ENCODE measurements at places on chromosomes 7 and 10.
A peak's percentile ranks its signal among the peaks of the same experiment; 100 is the strongest.

- DNase-seq = no peak
Measured at GRCh38 chr10:121516093-121516865, 82.0 kb downstream of the FGFR2 start.

DNA sequence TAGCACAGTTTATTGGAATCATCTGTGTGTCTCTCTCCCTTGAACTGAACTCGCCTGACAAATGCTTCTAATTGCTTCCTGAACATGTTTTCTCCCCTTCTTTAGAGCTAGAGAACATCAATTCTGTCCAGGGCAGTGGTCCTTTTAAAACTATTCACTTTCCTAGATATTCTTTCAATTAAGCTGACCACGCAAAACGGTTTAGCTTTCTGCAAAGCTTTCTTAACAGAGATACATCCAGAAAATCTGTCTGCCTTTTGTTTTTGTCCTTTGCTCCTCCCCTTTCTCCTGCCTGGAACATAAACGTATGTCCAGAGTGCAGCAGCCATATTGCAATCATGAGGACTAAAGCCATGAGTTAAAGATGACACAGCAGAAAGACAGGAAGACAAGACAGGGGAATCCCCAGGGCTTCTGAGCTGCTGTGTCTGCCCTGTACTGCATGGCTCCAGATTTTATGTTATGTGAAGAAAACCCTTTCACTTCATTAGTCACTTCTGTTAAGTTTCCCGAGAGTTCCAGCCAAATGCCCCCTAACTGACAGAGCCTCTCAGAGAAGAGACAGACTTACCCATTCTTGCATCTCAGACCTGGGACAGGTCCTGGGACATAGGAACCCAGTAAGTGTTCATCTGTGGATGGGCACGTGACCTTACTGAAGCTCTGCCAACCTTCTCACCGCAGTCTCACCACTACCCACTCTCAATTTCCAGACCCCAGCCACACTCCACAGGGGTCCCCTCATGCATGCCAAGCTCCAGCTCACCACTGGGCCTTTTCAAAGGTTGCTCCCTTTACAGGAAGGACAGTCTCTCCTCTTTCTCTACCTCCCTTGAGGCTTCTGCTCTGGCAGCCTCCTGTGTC lies 35.0 kb upstream of the CPXM2 start:
- DNase-seq = no peak

DNA sequence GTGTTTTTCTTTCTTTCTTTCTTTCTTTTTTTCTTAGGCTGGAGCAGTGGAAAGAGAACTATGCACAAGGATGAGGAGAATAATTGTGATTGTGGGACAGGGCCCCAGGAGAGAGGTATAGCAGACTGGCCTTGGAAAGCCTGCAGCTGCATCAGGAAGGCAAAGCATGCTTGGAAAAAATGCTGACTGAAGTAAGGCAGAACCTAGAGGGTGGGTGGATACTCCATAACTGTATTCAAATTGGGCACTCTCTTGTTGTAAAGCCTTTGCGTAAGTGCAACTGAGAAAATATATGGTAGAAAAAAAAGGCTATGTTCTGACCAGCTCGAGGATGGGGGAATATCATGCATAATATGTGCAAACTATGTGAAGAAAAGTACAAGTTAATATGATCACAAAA lies 39.5 kb downstream of the PDK4 start:
- no peak for DNase-seq

GRCh38 chr7:134845461-134845860 lies 66.0 kb downstream of the CALD1 start:
- DNase-seq = no peak

DNA sequence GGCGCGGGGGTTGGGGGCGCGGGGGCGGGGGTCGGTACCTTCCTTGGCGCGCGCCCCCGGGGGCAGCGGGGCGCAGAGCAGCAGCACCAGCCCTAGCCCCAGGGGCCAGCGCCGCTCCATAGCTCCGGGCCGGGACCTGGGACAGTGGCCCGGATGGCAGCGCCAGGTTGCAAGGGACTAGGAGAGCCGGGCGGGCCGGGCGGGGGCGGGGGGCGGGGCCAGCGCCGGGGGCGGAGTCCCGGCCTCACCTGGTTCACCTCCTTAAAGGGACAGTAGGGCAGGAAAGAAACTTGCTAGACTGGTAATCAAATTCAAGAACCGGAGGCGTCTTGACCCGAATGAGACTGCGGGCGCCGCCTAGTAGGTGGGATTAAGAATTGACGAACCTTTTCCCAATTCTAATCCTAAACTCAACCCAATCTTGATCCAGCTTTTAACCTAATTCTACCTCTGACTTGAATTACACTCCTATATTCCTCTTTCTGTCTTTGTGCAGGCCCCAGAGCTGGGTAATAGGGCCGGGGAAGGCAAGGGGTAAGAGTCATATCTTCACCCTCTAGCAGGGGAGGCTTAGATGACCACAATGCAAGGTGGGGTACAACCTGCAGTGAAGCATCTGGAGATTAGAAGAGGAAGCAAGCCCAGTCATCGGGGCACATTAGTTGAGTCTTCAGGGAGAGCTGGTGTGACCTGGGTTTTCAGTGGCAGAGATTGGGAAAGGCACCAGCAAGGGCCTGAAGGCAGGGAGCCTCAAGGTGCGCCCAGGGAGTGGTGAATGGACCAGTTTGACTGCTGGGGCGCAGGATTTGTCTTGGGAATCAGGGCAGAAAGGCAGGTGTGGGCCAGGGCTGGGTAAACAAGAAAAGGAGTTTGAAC lies at the start of gene EPHA1:
EPHA1 (minus strand) TSS at position 171 of the 876 bp plus-strand sequence; CDS start at position 120, 51 bp downstream.
- DNase-seq = no peak

GRCh38 chr7:103343758-103344452 lies 662 bp downstream of the DNAJC2 start:
- DNase-seq = peak; percentile 15

DNA sequence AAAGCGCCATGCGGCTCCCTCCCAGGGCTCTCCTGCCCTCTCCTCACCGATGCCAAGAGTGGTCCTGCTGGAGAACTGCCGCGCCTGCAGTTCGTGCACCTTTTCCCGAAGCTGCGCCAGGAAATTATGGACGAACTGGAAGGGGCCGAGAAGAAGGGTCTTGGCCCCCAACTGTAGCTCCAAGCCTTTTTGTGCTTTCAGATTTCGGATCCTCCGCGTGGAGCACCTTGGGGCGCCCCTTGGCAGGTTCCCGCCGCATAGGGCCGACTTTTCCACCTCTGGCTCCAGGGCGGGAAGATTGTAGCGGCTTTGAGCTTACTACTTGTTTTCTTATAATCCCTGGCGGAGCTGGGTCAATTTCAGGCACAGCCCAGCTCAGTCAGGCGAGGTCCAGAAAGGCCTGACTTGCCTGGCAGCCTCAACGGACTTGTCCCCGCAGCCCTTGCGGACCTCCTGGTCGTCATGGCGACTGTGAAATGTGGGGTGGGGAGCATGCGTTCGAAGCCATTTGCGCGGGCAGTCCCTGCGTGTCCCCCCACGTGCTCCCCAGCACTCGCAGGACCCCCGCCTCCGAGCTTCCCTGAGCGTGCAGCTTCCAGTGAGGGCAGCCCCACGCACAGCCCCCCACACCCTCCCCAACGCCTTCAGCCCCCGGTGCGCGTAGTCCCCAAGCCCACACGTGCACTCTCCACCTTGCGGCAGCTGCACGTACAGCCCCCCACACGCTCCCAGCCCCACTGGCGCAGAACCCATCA lies 129.9 kb downstream of the KBTBD2 start:
- no peak for DNase-seq

DNA sequence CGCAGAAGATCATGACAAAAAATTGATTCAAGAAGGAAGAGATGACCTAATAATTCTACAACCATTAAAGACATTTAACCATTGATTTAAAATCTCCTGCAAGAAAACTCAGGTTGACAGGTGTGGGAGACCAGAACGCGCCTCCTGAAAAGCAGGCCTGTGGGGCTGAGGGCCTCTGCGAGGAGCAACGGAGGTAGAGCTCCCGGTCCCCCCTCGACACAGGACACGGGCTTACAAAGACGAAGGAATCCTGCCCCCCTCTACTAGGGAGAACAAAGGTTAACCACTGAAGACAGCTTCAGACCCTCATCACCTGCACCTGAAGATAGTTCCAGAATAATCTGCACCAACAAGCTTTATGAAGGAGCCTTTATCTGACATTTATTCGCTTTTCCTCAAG lies 55.9 kb upstream of the INPP5A start:
- no peak for DNase-seq

DNA sequence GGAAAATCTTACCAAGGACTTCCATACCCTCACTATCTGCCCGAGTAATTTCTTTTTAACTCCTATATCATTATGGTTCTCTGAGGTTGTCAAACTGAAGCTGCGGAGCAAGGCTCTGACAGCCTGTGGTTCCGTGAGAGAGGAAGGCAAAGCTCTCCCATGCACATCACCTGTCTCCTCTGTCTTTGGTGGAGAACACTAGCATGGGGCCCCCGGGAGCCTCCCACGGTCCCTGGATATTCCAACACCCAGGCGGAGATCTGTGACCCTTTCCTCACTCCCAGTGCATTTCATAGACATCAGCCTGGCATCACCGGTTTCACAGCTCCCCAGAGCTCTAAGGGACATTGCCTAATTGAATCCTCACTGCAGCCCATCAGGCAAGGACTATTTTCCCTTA lies 10.4 kb downstream of the RBP4 start:
- no peak for DNase-seq

- DNase-seq = no peak
Measured at GRCh38 chr7:158443688-158444483, 143.7 kb downstream of the PTPRN2 start.

DNA sequence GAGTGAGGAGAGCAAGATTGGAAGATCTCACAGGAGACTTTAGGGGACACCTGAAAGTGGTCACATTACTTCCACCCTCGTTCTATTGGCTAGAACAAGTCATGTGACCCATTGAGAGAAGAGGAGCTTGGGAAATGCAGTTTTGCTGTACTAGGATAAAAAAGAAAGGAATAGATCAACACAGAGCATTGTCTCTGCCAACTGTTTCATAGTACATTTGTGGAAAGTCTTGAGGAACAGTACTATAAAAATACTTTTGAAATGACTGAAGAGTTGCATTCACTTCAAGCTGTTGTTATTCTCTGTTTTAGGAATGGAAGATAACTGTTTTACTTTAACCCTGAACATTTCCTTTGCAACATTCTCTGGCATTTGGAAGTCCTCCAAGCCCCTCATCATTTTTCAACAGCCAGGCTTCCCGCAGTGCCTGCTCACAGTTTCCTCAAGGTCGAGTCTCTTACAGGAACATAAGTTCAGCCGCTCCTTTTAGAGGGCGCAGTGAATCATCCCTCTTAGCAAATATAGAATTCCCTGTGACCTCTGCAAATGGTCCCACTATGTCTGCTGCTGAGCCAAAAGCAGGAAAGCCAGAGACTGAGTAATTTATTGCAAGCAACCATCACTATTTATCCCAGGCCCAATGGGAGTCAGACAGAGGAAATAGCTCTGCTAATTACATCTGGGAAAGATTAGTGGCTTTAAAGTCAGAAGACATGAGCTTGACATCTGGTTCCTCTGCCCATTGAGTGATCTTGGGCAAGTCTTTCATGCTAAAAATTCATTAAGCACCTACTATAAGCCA lies 40.7 kb downstream of the MRPL32 start:
- no peak for DNase-seq

- no peak for DNase-seq
Measured at GRCh38 chr10:111756217-111757061, 427.1 kb downstream of the GPAM start.

DNA sequence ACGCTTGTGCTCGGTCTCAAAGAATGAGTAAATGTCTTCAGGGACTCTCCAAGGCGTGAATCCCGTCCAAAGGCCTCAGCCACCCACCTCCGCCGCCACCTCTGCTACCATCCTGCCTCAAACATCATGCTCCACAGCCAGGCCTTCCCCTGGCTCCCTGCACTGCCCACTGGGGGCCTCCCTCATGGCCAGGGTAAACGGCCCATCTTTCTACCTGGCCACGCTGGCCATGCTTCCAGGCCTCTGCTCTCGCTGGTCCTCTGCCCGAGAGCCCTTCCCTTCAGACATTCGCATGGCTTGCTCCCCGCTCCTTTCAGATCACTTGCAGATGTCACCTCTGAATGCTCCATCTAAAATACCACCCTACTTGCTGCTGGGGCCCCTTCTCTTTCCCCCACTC lies 40.2 kb downstream of the ZNF783 start:
- DNase-seq = no peak
